ENCODE measurements at places on chromosomes 2 and 18.

DNA sequence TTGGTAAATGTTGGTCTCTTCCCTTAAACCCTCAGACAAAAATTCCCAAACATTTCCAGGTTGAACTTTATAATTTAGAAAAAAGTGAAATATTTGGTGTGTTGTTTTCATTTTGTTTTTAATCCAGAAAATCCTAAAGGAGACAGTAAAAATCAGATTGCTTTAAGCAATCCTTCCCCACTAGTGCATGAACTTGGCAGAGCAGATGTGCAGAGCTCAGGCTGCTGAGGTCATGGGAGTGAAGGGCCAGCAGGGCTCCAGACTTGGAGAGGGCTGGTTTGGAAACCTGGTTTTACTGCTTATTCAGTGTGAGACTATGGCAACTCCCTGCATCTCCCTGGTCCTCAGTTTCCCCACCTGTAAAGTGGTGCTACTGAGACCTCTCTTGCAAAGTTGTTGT lies 66.7 kb upstream of the TEX51 start:
- DNase-seq = no peak

GRCh38 chr18:10894501-10894900 lies 254.9 kb downstream of the PIEZO2 start:
- DNase-seq = no peak

GRCh38 chr2:217725409-217725808 lies 277.4 kb downstream of the TNS1 start:
- no peak for DNase-seq

DNA sequence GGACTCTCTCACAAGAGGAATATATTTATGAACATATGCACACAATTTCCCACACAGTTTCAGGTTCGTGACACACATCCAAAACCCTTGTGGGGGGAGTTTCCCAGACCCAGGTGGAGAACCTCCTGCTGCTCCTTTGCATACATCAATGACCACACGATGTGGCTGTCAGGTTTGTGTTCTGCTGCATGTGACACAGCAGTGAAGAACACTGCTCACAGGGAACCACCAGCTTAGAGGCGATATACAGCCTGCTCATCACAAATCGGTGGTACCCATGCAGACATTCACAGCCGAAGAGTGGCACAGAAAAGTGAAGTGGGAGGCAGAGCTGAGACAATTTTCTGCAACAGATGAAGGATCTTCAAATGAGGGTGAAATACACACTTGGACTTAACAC lies 175.6 kb upstream of the ZFP36L2 start:
- DNase-seq = no peak

GRCh38 chr2:9126540-9126939 lies 80.1 kb upstream of the ASAP2 start:
- DNase-seq = no peak

GRCh38 chr18:64100116-64100922 lies 48.6 kb downstream of the LINC00305 start:
- DNase-seq = no peak

GRCh38 chr18:23538870-23539269 lies 35.6 kb downstream of the RMC1 start:
- DNase-seq = no peak

GRCh38 chr2:241853651-241854341 lies 4.9 kb downstream of the PDCD1 start:
- no peak for DNase-seq

DNA sequence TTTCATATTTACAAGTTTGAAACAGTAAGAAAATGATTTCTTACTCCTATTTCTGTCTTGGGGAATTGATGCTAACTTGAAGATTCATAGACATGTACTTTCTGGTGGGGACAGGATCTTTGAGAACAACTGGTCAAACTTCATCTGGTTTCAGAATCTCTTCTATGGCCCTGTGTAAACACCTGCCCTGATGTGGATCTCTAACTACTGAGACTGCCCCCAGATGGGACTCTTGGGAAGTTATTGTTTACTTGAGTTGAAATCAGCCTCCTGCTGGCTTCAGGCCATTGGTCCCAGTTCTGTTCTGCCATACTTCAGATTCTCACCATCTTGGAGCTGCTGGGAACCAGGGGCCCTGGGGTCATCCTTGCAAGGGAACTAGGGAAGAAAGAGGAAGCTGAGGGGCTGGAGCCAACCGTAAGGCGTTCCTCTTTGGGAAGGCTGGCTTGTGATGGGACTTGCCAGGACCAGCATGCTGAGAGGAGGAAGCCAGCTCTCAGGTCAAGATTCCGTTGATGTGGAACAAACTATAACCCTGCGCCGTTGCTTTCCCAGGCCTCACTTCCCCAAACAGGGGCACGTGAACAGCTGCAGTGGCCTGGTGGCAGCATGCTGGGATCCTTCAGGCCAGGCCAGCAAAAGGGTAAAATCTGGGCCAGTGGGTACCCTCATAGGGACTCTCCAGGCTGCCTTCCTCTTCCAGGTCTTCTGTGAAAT lies 135.5 kb upstream of the CXCR4 start:
- DNase-seq = no peak

DNA sequence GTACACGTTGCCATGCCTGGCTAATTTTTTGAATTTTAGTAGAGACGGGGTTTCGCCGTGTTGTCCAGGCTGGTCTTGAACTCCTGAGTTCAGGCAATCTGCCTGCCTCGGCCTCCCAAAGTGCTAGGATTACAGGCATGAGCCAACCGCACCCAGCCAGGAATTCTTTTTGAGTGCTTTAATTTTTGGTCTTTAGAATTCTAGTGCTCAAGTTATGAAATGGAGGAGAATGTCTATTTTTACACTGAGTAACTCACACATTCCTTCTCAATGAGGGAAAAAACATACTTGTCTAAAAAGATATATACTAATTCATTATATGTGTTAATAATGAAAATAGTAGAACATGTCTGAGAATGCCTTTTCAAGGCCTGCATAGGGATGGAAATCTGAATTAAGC lies 8.5 kb downstream of the ZNF396 start:
- no peak for DNase-seq

GRCh38 chr2:196927376-196928225 lies 1.1 kb upstream of the PGAP1 start:
- peak; percentile 56 for DNase-seq

- no peak for DNase-seq
Measured at GRCh38 chr2:191369034-191369433, 123.8 kb downstream of the MYO1B start.

GRCh38 chr2:23953625-23954024 lies 13.4 kb downstream of the UBXN2A start:
- DNase-seq = no peak

DNA sequence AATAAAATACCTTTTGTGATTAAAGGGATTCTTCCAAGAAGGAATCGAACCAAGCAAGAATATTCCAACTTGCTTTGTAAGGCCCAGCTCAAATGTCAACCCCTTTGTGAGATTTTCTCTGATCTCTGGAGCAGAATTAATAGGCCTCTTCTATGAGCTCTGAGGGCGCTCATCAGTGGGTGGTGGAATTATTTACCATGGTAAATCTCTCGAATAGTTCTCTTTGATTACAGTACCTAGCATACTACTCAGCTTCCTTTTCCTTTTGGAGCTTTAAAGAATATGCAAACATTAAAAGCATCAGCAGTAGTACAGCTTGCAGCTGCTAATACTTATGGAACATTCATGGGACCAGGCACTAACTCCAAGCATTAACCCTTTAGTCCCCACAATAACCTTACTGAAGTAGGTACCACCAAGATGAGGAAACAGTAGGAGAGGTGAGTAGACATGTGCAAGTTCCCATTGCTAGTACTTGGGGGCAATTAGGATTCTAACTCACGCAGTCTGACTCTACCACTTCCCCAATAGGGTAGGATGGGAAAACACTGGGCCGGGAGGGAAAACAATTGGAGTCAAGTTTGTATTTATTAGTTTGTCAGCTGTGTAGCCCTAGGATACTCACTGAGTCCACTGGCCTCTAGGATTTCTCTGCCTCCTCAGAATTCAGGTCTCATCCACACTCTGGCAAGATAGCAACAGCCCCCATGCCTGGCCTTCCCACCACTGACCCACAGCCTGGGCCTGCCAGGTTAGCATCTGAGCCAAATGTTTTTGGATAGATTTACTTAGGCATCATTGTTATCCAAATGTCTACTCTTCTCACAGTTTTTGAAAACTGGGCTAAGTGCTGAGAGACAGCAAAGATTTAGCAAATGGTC lies 21.7 kb downstream of the ADD2 start:
- DNase-seq = no peak

DNA sequence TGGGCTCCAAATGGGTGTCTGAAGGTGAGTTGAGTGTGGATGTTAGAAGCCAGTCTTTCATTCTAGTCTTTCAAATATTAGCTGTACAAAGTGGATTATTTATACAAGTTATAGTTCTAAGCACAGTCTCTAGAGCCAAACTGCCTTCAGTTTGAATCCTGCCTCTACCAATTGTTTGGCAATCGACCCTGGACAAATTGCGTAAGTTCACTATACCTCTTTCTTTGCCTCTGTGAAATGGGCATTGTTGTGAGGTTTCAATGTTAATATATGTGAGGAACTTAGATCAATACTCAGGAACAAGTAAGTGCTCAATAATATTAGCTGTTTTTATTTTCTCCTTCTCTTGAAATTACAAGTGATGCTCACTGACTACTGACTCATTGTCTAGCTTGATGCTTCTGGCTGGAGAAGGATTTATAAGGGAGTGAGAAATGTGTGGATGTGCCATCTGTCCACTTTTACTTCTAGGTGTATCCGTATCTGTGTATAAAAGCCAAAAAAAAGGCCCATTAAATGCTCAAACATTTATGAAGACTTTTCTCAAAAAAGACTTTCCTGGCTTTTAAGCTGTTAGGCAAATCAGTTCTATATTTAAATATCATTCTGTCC lies 48.1 kb upstream of the RAPH1 start:
- no peak for DNase-seq

DNA sequence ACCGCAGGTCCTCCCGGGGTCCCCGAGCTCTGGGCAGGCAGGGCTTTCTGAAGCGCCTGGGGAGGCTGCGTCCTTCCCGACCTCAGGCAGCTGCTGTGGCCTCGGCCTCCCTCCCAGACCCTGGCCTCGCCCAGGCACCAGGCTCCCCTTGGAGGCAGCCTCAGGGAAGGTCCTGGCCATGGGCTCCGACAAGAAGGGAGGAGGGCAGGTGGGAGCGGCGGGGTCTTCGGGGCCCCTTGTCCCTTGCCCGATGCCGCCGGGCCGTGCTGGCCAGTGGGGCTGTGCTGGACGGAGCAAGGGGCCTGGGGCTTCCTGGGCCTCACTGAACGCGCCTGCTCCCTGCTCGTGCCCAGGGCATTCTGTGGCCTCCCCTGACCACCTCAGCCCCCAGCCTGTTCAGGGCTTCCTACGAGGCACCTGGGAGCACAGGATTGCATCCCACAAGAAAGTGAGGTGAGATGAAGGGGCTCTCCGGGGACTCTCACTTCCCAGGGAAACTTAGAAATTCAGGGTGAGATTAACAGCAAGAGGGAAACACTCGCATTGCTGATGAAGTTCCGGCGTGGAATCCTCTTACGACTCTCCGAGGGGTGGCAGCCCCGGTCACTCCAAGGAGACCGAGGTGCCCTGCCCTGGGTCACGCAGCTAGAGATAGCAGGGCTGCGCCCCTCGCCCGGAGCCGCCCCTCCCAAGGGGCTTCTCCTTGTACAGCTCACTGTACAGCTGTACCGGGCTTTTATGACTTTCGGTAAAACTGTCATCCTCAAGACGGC lies 778 bp downstream of the MFSD2B start:
- DNase-seq = no peak

DNA sequence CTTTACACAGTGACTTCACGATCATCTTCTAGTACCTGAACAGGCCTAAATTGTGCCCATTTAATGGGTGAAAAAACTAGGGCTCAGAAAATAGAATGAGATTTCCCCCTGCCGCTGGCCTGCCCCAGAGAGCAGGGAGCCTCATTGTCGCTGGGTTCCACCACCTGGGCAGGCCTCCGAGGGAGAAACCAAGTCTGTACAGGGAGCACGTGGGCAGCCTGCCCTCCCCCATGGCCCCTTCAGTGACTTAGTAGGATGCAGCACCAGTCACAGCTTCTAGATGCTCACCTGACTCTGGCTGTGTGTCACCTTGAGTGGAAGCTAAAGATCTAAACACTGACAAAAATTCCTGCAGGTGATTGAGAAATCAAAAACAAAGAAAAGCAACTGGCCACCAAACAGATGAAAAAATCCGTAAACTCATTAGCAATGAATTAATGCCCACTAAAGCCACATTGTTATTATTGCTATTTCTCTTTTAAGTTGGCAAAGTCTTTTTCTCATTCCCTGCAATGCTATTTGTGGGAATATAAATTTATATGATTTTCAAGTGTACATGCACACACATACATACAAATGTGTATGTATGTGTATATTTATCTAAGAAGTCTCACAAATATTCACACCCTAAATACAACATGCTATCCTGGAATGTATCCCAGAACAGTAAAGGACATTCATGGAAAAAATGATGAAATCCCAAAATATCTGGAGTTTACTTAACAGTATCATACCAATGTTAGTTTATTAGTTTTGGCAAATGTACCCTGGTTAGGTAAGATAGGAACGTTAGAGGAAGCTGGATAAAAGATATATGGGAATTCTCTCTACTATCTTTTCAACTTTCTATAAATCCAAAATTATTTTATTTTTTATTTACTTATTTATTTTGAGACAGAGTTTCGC lies 18.7 kb upstream of the ASPRV1 start:
- DNase-seq = no peak

DNA sequence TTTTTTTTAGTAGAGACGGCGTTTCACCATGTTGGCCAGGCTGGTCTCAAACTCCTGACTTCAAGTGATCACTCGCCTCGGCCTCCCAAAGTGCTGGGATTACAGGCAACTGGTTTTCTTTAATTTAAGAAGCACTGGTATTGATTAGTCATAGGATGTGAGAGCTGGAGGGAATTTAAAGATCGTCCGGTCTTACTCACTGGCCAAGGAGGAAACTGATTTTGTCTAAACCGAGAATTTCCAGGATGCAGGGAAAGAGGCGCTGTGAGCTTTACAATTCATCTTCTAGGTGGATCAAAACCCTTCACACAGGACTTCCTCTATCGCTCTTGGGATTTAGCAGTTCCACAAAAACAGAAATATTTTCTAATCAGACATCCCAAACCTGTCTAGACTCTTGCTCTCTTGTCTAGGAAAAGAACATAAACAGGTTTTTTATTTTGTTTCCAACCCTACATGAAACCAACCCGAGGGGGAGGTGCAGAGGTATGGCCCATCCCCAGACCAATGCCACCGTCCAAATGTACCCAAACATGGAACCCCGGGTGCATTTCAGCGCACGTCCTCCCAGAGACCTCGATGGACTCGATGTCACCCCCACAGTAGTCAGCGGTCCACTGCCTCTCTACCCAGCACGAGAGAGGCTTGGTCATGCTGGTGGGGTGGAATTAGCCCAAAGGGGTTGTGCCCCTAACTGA lies 12.5 kb upstream of the TUBB6 start:
- no peak for DNase-seq

DNA sequence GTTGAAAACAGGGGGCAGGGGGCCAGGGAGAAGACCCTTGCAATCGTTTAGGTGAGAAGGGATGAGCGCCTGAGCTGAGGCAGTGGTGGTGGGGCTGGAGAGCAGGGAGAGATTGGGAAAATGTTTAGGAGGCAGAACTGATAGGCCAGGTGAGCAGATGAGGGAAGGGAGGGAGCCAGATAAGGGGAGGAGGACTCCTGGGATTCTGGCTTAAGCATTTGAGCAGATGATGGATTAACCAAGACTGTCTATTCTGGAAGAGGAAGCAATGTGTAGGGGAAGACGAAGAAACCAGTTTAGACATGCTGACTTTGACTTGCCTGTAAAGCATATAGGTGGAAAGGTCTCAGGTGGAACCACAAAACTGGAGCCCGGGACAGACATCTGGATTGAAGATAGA lies 49.9 kb upstream of the ASPRV1 start:
- no peak for DNase-seq

- DNase-seq = no peak
Measured at GRCh38 chr18:37567061-37567993, 1.7 kb upstream of the CELF4 start.

- DNase-seq = no peak
Measured at GRCh38 chr18:23032030-23032582, 99.0 kb downstream of the RBBP8 start.
